ENCODE measurements at places on chromosomes 6 and 20.

DNA sequence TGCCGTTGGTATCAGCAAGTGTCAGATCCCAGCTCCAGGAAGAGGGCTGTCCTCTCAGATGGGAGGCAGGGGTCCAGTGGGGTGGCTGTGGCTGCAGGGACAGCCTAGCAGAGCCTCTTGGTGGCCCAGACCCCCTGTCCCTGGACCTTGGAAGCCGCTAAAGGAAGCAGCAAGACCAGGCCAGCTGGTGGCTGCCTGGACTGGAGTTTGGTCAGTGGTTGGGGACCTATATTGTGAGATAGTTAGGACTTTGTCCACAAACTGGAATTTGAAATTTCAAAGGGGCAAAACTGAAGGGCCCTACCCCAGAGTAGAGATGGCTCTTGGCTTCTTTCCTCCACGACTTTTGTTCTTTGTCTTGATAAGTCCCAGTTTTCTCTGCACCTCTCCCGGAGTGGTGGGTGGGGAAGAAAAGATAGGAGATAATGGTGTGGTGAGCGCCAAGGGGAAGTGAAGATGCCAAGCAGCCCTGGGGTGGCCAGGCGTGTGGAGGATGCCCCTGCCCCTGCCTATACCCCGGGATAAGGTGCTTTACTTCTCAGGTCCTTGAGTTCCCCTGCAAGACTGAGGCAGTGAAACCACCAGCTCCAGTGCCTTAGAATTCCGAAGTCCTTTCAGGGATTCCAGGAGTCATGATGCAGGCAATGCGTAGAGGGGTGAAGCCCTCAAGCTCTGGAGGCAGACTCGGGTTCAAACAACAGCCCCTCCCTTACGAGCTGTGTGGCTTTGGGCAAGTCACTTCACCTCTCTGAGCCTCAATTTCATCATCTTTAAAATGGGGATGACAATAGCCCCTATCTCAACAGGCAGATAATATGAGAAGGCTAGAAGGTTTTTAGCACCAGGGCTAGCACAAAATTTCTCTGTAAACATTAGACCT is 40.2 kb downstream of the HNF4A start:
- DNase-seq, result no peak

DNA sequence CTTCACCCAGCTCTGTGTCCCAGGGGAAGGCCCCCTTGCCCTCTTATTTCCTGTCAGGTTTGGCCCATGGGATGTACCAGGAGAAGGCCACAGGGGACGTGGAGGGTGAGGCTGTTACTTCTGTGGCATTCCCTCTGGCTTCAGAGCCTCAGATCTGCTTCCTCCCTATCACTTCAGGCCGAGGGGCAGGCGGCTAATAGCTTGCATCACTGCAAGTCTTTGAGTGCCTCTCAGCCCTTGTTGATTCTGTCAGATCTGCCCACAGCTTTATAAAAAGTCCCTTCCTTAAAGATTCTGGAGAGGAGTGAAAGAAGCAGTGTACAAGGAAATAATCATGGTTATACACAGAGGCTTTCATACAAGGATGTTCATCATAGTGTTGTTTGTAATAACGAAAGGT is 86.9 kb downstream of the LRFN2 start:
- DNase-seq, result no peak

GRCh38 chr20:53174454-53174853 is 202.3 kb downstream of the TSHZ2 start:
- no peak for DNase-seq

GRCh38 chr6:54990001-54990400 is 143.4 kb downstream of the FAM83B start:
- no peak for DNase-seq

GRCh38 chr6:109653264-109653663 is 37.7 kb downstream of the AK9 start:
- DNase-seq, result no peak

DNA sequence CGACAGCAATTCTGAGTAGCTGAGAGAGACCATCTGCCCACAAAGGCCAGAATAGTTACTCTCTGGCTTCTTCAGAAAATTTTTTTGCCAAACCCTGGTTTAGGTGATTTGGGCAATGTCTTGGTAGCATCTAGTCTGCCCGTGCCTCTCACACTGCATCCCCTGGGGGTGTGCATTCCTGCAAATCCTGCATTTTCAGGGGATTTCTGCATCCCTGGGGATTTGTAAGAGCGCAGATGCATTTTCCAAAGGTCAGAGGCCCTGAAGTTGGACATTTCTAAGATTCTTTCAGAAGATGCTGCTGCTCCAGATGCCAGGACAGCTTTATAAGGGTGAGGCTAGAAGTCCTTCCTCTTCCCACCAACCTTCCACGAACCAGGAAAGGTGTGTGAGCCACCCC is 4.0 kb downstream of the CST9 start:
- no peak for DNase-seq

GRCh38 chr6:52286798-52287432 is 2.4 kb upstream of the MCM3 start:
- peak; percentile 65 for DNase-seq

DNA sequence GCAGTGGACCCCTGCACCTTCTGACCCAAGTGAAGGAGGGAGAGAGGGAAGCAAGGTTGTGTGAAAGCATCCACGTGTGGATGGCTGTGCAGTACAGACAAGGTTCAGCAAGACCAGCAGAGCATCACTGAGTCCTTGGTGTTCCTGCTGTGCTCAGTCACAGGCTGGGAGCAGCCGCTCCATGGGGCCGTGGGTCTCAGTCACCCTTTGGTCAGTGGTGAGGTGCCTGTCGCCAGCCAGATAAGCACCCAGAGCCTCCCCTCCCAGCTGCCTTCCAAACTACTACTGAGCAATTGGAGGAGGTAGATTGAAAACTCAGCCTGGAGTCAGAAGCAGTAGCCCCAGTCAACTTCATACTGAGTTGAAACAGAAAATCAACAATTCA is 218.9 kb downstream of the SLC24A3 start:
- DNase-seq, result no peak
